ENCODE measurements at places on chromosomes 13 and 19.
A peak's percentile ranks its signal among the peaks of the same experiment; 100 is the strongest.

GRCh38 chr19:48842789-48843162, 6.5 kb upstream of the HSD17B14 start:
- DNase-seq = peak; percentile 52

- no peak for DNase-seq
These were observed 660.9 kb downstream of the LIG4 start for GRCh38 chr13:107554460-107554859.

GRCh38 chr13:48278806-48279205, 24.7 kb upstream of the RB1 start:
- no peak for DNase-seq

GRCh38 chr13:66200555-66200954, 1029.6 kb downstream of the PCDH9 start:
- DNase-seq = no peak

DNA sequence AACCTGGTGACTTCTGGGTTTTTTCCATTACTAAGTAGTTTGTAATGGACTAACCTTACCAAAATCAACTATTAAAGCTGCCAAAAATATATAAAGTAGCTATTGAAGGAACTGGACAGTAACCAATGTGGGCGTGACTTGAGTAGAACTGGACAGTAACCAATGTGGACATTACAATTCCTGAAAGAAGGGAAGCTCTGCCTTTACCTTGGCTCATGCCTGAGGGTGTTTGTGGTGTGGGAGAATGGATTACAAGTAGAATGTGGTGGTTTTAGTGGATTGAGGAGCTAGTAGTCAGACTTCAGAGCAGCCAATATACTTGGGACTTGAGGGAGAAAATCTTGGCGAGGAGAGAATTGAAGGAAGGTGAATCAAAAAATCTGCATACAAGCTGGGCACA, 17.5 kb downstream of the LRRC63 start:
- DNase-seq = no peak

GRCh38 chr19:21323000-21323399, 6.2 kb downstream of the ZNF708 start:
- no peak for DNase-seq

GRCh38 chr19:7690779-7691258, 10.2 kb downstream of the TRAPPC5 start:
- DNase-seq = no peak

GRCh38 chr19:20287070-20287469, 120.1 kb downstream of the ZNF486 start:
- no peak for DNase-seq

DNA sequence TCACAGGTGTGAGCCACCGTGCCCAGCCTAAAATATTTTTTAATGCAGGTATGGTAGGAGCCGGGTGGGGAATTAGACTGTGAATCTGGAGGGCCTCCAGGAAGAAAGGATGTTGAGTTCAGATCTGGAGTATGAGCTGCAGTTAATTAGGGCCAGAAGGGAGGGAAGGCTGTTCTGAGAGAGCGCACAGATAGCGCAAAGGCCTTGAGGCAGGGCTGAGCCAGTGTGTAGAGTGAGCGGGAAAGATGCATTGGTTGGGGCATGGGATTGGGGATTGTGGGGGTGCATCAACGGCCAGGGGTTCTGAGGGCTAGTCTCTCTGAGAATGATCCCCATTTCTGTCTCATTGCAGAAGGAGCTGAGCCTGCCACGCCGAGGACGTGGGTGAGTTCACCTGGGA, 9.7 kb downstream of the MAST3 start:
- DNase-seq = no peak

- DNase-seq = no peak
These were observed 3.1 kb downstream of the CCER2 start for GRCh38 chr19:38908911-38909310.

GRCh38 chr19:8371011-8371804, 7.3 kb downstream of the ANGPTL4 start:
- DNase-seq = no peak

- peak; percentile 54 for DNase-seq
These were observed 45.2 kb downstream of the CDADC1 start for GRCh38 chr13:49292742-49293486.

- no peak for DNase-seq
These were observed 137.1 kb downstream of the AKAP11 start for GRCh38 chr13:42409075-42409474.

DNA sequence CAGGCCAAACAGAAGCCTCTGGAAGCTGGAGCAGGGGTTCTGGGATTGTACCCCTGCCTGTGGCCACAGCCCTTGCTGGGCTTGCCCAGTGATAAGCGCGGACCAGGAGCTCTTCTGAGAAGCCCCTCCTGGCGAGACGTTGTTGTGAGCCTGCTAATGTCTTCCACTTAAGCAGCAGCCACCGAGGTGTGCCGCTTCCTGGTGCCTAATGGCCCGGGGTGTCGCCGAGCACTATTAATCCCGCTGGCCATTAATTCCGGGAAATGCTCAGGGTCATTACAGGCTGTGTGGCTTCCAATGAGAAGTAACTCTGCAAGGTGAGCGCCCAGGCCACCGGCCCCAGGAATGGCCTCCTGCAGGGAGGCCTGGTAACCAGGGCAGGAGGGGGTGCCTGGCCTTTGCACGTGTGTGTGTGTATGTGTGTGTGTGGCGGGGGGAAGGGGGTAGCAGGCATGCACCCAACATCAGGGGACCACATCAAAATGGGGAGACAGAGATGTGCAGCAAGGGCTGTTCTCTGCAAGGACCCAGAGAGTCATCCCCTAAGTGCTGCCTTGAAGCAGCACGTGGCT, 175.0 kb downstream of the URI1 start:
- no peak for DNase-seq

GRCh38 chr19:53507523-53508442, 30.2 kb upstream of the ZNF331 start:
- DNase-seq = no peak

DNA sequence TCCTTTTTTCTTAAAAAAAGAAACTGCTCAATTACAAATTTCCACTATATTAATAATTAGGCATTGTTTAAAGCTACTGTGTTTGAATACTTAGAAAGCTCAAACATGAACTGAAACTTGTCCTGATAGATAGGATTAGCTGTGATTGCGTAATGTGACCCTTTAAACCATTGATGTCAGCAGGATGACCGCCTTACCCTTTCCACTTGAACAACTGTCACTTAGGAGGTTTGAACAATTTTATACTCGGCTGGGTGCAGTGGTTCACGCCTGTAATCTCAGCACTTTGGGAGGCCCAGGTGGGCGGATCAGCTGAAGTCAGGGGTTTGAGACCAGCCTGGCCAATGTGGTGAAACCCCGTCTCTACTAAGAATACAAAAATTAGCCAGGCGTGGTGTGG, 2.9 kb downstream of the LAMP1 start:
- no peak for DNase-seq

GRCh38 chr19:50486823-50487515, 10.3 kb upstream of the GARIN5A start:
- peak; percentile 27 for DNase-seq

DNA sequence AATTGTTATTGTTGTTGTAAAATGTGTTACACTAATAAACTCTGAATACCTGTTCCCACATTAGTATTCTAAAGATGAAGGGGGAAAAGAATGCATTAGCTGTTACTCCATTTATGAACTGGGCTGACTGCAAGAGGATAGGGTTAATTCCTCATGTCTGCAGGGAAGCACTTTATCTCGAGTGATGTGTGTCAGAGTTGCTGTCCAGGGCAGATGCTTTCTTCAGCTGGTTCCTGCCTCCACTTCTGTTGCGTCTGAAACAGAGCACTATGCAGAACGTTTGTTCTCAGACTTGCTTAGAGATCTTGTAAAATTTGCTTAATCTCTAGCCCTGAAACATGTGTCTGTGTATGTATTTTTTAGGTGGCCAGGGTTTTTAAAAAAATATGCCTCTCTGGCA, 318.8 kb downstream of the SPRY2 start:
- no peak for DNase-seq

- DNase-seq = no peak
These were observed 5.5 kb downstream of the ARRDC2 start for GRCh38 chr19:18013210-18014111.

- DNase-seq = no peak
These were observed 16.3 kb downstream of the SERP2 start for GRCh38 chr13:44389876-44390275.

DNA sequence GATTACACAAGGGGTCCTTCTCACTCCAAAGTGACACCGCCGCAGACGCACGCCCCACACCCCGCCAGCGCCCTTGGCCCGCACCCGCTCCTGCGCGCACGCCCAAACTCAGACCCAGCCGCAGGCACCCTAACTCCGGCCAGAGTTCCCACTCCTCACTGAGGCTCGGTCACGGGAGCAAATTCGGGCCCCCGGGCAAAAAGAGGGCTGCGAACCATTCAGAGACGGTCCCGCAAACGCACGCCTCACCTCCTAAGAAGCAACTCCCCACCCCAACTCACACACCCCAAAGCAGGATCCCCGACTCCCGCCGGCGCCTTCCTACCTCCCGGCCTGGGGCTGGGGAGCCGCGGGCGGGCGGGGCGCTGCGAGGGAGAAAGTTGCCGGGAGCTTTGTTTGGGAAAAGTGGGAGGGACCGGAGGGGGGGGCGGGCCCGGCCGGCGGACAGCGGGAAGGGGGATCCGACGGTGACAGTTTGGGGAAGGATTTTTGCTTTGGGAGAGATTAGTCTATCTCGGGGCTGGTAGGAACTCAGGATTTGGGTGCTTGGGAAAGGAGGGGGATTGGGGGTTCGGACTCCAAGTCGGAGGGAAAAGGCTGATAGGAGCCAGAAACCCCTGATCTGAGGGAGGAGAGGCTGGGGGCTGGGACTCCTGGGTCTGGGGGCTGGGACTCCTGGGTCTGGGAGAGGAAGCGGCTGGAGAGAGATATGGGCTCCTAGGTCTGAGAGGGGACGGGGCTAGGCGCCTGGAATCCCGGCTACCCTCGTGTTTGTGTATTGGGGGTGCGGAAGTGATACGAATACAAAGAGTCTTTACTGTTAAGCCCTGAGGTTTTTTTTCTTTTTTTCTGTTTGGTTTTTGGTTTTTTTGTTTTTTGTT, at the start of gene TEAD2:
TEAD2 (minus strand) TSS at position 369 of the 881 bp plus-strand sequence. CDS start 2,341 bp downstream, outside the sequence.
- peak; percentile 72 for DNase-seq

DNA sequence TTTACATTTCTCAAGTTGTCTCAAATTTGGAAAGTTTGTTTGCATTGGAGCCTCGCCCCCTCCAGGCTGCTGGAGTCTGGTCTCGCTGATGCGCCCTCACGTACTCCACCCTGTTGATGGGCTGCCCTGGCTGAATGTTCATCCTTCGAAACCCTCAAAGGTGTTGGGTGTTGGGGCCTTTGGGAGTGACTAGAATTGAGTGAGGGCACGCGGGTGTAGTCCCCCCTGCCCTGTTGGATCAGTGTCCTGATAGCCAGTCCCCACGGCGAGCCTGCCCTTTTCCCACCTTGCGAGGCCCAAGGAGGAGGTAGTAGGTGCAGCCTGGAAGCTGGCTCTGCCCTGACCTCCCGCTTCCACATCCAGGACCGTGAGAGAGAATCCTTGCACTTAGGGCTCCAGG, 14.8 kb downstream of the TFDP1 start:
- DNase-seq = no peak

- DNase-seq = no peak
These were observed 6.0 kb downstream of the SHFL start for GRCh38 chr19:10091895-10092641.

DNA sequence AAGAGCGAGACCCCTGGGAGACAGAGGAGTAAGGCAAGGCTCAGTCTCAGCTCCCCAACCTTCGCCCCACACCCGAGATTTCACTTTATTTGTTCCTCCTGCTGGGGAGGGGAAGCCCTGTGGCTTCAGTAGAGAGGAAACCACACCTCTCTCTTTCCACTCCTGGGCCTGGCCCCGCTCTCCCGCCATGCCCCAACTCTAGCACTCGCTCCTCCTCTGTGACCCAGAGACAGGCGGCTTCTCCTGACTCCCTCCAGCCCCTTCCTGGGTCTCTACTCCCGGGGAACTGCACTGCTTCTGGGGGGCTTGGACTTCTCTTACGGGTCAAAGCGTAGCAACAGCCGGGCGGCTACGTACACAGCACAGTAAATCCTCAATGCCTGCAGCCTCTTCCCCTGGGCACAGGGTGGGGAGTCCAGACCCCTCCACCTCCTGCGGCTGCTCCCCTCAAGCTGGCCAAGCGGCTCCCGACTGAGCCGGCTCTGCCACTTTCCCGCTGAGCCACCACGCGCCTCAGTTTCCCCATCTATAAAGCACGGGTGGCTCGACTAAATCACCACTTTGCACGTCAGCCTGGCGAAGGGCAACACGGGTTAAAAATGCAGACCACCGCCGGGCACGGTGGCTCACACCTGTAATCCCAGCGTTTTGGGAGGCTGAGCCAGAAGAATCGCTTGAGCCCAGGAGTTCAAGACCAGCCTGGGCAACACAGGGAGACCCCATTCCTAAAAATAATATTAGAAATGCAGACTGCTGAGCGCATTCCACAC, 1.4 kb downstream of the RNF126 start:
- DNase-seq = no peak

- DNase-seq = no peak
These were observed 14.8 kb downstream of the FUT6 start for GRCh38 chr19:5824751-5825150.

- peak; percentile 63 for DNase-seq
These were observed 190.9 kb downstream of the COL4A1 start for GRCh38 chr13:110116072-110116487.

- DNase-seq = no peak
These were observed 74.2 kb downstream of the TSHZ3 start for GRCh38 chr19:31275068-31275334.

DNA sequence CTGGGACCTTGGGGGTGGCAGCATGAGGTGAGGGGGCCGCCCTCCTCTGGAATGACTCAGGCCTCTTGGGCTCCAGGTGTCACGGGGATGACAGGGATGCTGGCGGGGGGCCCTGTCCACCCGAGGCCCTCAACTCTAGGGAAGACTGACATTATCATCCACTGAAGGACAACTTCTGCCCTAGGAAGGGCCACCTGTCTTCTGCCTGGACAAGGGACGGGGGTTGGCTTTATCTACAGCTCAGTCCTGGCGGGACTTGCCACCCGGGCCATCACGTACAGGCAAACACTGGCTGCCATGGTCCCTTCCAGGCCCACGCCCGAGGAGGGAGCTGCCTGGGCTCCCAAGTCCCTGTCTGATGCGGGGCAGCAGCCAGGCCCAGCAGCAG, 130.7 kb downstream of the STK24 start:
- DNase-seq = no peak
